ENCODE measurements at places on chromosomes 11 and 22. TPM values are rescaled to one million over a fixed set of nuclear protein-coding genes. Genes with fewer than 3 reads are reported as not detected.

SEPTIN5 gene
- 14.6 TPM for total RNA-seq

- DNase-seq, result no peak
Observed at GRCh38 chr11:102864724-102865123, 10.1 kb downstream of the MMP12 start.

PITPNM1 gene
- total RNA-seq, result 51.6 TPM

CD3D gene
- 7.0 TPM for total RNA-seq

DNA sequence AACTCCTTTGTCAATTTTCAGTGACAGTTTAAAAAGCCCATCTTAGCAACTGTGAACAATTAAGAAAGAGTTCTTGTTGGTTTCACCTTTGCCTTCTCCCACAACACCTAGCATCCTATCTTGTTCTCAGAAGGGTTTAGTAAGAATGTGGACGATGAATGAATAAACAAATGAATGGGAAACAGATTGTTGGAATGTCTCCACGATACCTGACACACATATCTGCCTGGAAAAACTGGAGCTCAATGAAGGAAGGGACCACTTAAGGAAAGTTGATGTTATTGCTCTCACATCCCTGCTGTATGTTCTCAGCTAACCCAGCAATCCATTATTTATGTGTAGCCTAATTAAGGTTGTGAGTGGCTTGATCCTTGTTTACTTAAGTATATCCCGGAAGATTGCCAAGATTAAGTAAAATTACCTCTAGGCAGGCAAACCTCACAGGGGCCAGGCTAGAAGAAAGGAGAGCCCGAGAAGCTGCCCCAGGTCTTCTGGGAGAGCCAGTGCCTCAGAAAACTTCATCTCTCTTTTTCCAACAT is 286.4 kb downstream of the NXPE2 start:
- no peak for DNase-seq

GAL3ST1 gene
- 4.6 TPM for total RNA-seq

C1QTNF5 gene
- 33.3 TPM for total RNA-seq

DNA sequence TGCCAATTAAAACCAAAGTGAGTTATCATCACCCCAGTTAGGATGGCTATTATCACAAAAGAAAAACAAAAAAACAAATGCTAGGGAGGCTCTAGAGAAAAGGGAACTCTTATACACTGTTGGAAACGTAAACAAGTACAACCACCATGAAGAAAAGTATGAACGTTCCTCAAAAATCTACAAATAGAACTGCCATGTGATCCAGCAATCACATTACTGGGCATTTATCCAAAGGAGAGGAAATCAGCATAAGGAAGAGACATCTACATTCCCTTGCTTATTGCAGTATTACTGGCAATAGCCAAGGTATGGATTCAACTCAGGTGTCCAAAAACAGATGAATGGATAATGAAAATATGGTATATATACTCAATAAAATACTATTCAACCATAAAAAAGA is 1145.1 kb downstream of the LRRC4C start:
- no peak for DNase-seq

FOLR3 gene
- total RNA-seq, result 0.32 TPM

GRCh38 chr11:47714554-47715081 is 551 bp downstream of the AGBL2 start:
- DNase-seq, result no peak

GRCh38 chr22:24321999-24322398 is 51.4 kb downstream of the SPECC1L start:
- no peak for DNase-seq

DNA sequence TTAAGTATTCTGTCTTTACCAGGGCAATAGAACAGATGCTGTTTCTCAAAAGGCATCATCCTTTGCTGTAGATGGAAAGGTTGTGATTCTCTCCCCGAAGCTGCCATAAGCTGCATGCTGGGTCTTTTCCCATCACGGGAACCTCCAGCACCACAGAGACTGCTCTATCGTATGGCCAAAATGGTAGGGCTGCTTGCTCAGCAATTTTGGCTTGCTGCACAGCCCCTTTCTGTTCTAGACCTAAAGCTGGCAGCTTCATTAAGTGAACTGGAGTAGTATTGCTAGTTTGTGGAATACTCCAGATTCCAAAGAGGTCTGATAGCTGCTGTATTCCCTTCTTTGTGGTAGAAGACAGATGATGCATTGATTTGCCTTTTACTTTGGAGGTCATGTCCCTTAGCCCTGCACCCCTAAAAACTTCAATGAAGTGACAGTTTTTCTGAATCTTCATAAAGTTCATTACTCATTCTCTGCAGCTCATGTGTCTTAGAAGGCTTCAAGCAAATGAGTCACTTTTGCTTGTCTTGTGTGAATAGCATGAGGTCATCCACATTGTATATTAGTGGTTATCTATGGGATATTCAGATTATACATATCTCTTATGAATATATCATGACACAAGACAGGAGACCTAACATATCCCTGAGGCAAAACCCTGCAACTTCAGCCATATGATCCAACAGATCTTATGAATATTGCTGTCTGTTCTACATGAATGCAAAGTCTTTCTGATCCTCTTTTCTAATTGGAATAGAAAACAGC is 245.3 kb downstream of the FAM76B start:
- no peak for DNase-seq

DNA sequence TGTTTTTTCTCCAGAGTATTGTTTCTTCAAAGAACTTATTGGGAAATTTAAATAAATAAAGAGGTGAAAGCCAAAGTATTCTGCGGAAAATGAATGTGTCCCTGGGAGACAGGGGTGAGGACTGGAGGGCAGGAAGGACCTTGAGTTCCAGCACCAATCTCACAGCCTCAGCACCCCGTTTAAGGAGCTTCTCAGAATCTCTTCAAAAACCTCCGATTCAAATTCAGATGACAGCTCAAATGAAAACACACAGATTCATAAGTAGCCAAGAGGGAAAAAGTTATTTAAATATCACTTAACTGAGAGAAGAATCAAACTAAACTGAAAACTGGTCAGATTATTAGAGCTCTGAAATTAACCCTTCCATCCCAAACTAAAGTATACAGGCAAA is 12.5 kb downstream of the MTMR2 start:
- no peak for DNase-seq

DNA sequence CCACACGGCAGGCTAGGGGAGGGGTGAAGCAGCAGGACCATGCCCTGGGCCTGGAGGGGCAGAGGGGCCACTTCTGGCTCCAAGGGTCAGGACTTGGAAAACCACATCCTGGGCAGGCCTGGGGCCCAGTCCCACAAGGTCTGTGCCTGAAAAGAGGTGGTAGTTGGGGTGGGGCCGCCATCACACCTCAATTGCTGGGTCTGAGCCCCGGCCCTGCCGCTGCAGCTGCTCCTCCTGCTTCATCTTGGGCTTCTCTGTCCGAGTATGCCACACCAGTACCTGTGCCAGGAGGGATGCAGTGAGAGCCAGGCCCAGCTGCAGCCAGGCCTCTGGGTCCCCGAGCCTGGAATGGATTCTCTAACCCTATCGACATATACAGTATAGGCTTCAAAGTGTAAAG is 2.5 kb downstream of the ROM1 start:
- no peak for DNase-seq

DNA sequence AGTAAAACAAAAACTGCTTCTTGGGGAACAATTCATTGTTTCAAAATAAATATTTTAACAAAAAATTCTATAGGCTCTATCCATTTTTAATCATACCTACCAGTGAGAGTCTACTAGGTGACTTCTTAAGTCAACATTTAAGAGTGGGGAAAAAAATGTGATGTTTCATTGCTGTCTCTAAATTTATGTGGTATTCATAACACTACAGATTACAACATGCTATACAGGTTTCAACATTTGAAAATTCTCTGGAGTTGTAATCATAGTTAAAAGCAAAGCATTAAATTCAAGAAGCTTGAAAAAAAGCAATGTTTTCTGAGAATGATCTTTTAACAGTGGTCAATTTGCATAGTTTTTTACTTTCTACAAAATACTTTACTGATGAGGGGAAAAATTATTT is 18.3 kb downstream of the SBF2 start:
- DNase-seq, result no peak

- DNase-seq, result no peak
Observed at GRCh38 chr22:43867839-43868635, 5.7 kb upstream of the SULT4A1 start.

DNA sequence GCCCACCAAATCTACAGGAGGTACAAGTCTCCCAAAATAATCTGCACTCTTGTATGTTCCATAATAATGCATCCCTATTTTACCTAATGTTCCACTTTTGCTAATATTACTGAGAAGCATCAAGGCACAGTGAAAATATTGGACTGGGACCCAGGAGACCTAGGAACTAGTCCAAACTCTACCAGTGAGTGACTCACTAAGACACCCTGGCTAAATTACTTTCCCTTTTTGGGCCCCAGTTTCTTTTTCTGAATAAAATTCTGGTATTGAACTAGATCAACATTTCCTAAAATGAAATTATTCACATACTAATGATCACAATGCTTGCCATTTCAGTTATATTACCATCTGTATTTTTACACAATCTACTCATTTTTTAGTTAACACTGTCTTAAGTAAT is 19.6 kb downstream of the THAP12 start:
- no peak for DNase-seq

DNA sequence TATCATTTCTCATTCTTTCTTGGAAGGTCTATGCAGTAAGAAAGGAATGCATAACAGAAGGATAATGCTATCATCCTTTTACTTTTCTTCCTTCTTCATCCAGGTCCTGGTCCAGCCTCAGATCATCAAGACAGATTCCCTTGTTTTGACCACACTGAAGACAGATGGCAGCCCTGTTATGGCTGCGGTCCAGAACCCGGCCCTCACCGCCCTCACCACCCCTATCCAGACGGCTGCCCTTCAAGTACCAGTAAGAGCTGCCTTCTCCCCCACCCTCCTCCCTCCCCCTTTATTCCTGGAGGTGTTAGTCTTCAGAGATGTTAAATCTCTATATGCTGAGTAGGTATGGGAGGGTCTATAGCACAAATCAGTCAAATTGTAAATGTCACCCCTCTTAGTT is 37.9 kb downstream of the SREBF2 start:
- DNase-seq, result no peak

INPPL1 gene
- 159 TPM for total RNA-seq

CTSW gene
- total RNA-seq, result 5.8 TPM

GRCh38 chr22:45546333-45547015 is 43.8 kb downstream of the FBLN1 start:
- DNase-seq, result no peak

DNA sequence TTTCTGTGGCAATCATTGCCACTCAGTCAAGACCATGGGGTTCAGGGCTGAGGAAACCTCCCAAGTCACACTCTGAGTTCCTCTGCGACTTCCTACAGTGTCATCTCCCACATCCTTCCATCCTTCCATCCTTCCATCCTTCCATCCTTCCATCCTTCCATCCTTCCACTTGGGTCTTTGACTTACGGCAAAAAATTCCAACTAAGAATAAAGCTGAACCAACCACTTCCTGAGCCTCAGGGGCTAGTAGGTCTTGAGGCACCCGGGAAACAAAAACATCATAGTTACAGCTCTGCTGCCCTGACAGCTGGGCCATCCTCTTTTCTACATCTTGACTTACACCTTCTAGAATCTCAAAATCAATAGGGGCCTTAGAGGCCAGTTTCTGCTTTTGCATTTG is 32.1 kb downstream of the EHF start:
- no peak for DNase-seq

- peak; percentile 63 for DNase-seq
Observed at GRCh38 chr22:36331912-36332622, 55.7 kb downstream of the MYH9 start.

- peak; percentile 26 for DNase-seq
Observed at GRCh38 chr11:134361661-134362060, 29.9 kb downstream of the GLB1L2 start.

IGLL1 gene
- total RNA-seq, result not detected
